ENCODE measurements at places on chromosomes 3 and 15.

- no peak for DNase-seq
These were observed 48.2 kb upstream of the FMN1 start for GRCh38 chr15:33242669-33243191.

DNA sequence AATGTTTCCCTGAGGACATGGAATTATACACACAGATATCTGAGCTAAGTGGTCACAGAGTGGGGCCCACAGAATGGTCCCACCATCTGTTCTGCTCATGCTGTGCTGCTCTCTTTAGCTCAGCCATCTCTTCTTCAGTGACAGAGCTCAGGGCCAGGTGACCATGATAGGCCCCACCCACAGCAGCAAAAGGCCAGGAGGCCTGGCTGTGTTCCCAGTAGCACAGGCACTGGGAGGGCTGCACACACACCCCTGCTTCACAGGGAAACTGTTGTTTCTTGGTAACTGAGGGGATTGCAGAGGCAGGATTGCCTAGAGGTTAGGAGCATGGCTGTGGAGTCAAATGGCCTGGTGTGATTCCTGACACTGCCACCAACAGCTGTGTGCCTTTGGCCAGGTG is 4.8 kb upstream of the FBXW12 start:
- DNase-seq, result no peak

- DNase-seq, result peak; percentile 23
These were observed 11.0 kb upstream of the PDCD6IP start for GRCh38 chr3:33787328-33788009.

DNA sequence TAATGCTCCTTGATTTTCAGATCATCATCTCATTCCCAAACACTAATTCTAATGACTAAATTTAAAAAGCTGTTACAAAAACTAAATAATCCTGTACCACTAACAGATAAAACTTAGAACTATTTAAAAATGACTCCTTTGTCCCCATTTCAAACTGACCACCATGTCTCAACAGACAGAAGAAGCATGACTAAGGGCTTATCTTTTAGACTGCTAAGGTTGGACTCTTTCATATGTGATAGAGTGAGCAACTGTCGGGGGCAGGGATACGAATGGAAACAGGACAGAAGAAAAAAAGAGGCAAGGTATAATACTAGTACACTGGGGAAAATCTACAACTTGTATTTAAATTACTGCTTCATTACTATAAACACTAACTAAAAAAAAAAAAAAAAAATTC is 23.3 kb downstream of the SNX4 start:
- DNase-seq, result no peak

GRCh38 chr3:123695731-123696640 is 111.1 kb upstream of the HACD2 start:
- DNase-seq, result no peak

DNA sequence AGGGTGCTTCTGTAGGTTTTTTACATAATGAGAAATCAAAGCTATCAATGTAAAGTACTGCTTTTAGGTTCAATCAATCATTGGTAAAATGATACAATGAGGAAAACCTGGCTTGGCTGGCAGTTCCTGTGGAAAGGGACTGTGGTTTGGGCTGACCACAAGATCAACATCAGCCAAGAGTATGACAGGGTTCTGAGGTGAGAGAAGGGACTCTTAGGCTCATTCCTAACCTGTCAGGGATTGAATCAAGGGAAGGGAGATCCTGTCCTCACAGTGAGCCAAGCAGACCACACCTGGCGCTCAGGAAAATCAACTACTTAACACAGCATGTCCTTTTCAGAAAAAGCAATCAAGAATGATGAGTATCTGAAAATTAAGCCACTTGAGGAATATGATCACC is 111.1 kb downstream of the MAGI1 start:
- no peak for DNase-seq

DNA sequence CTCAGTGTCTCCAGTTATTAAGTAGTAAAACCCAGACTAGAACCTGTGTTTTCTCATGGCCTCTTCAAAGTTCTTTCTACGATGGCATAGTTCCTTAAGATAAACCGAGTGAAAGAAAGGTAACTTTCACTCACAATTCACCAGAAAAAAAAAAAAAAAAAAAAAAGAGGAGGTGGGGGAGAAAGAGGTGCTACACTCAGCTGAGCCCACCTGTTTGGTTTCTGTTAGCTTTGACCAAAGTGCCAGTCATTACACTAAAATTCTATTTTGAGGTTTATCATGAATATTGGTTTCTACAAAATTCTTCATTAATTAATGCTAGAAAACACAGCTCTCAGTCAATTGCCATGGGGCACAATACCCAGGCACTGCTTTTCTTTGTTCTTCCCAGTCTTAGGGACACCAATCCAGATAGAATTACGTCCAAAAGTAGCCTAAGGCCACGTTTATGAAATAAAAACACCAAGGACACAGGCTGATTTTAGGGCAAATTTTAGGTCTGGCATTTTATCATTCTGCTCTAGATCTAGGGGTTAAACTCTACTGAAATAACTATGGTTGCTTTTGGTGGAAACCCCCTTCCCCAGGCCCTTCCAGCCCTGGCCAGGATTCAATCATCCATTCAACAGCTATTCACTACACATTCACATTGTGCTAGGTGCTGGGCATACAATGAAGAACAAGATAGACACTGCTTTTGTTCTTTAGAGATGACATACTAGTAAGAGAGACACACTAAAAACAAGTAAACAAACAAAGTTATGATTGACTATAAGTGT is 1097.8 kb downstream of the FHIT start:
- no peak for DNase-seq

- DNase-seq, result no peak
These were observed 43.8 kb downstream of the SPSB4 start for GRCh38 chr3:141094790-141095545.

GRCh38 chr3:157836022-157836421 is 270.2 kb downstream of the SHOX2 start:
- DNase-seq, result no peak

DNA sequence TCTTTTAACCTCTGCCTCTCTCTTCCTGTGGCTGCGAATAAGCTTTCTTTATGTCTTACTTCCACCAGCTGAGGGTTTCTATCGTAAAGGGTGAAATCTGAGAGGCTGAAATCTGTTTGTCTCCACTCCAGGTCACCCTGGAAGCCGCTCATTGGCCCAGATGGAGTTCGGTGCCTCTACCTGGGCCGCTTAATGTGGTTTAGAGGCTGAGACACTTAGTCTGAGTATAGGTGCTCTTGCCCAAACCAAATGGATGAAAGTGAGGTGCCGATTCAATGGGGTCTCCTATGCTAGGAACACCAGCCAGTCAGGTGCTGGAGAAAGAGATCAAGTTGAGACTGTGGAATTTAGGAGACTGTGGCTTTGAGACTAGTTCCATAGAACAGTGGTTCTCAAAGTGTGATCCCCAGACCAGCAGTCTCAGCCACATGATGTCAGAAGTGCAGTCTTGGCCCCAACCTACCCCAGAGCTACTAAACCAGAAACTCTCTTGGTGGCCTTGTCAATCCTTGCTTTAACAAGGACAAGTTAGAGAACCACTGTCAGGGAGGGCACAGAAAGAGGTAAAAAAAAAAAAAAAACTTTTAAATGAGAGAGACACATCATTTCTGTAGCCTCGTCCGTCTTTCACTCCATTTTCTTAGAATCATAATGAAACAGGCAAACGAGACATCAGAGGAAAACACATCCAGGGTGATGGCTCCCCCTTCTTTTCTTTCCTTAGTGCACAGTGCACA is 54.9 kb upstream of the CCR2 start:
- DNase-seq, result no peak

DNA sequence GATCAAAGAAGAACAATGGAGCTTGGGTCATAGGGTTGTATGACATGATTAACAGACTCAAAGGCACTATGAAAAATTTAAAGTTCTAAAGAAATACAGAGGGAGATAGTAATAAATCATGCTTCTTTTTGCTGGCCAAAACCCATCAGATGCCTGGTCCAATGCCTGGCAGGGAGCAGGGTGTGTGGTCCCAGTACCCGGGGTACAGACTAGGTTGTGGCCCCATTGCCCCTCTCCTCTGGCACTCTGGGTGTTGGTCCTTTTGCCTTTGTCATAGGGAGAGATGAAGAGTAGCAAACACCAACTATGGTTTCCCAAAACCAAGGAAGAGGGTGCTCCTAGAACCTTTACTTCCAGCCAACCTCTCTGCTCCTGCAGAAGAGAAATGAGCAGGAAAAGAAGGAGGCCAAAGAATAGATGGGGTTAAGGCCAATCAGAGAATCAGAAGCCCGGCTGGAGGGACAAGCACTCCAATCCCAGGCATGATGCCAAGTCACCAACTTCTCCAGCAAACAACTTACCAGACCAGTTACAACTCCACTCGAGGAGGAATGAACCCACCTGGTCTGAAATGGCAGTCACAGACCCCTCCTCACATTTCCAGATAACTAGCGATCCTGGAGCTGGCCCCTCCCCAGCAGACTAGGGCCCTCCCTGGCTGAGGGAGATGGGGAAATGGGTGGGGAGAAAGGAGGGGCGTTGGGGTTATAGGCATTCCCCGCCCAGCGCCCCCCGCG is 1.8 kb downstream of the IGDCC3 start:
- no peak for DNase-seq

- DNase-seq, result peak; percentile 18
These were observed 1.5 kb upstream of the RBM15B start for GRCh38 chr3:51389423-51390183.

DNA sequence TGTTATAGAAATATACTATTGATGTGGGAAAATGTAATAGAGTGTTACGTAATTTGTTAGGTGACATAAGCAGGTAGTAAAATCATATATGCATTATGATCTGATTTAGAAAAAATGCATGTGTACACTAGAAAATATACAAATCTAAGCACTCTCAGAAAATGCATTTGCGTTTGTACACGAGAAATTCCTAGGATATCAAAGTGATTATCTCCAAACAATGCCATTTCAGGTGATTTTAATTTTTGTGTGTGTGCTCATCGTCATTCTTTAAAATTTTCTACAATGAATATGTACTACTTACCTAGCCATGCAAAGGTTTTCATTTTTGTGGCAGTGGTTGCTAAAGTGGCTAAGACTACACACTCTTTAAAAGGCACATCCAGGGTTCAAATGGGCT is 140.8 kb upstream of the RAD18 start:
- DNase-seq, result no peak

- DNase-seq, result no peak
These were observed 854.1 kb downstream of the NAALADL2 start for GRCh38 chr3:175713268-175713667.

GRCh38 chr3:32447865-32448400 is 54.7 kb downstream of the CMTM6 start:
- no peak for DNase-seq

DNA sequence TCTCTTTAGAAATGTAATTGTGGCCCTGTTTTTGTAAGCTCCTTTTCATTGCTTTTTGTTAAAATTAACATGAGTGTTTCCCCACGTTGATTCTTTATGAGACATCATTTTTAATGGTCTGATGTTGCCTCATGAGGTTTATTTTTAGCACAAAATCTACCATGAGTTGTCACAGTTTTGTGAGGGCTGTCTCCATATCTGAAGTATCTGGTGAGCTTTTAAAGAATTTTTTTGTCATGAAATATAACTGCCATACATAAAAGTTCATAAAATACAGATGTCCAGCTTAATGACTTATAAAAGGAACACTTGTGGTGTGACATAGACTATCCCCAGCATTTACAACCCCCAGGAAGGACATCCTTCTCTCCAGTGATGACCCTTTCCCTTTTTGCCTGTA is 34.3 kb upstream of the CEMIP start:
- no peak for DNase-seq

- no peak for DNase-seq
These were observed 31.4 kb downstream of the NIPA2 start for GRCh38 chr15:22869856-22870255.

DNA sequence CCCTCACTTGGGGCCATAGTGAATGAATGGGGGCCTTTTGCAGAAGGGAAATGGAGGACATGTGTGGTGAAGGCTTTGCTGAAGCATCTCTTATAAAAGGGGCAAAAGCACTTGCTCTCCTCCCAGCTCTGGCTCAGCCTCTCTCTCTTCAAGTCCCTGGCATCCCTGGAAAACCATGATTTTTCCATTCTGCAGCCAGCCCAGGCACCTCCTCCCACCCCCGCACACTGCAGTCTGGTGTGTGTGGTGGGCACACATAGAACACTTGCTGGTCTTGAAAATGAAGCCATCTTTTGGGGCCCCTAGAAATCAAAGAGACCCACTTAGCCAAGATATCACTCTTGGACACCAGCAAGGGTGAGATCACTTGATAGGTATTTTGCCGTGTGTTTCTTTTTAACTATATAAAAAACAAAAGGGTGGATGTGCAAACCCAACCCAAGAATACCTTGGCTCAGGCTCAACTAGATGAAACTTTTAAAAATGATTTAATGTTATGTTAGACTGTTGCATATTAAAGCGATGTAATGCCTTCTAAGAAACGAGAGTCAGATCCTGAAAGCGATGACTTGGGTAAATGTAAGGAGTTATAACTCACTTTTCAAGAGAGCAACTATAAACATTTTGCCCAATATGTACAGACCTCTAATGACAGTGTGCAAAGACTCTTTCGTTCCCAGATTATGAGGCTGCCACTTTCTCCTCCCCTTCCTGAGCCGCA is 16.4 kb upstream of the ALDH1A3 start:
- no peak for DNase-seq

DNA sequence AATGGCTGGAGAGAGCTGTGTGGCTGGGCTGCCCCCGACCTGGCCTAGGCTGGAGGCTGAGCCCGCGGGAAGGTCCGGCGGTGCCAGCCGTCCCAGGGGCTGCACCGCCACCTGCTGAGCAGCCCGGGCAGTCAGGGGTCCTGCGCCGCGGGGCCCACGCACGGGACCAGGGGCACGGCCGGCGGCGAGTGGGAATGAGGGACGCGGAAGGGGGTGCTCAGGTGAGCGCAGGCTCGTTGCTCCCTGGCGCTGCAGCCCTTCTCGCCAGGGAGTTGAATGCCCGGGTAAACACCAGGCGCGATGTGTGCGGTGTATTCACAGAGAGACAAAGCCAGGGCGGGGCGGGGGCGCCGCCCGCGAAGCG is 666 bp upstream of the SEMA3F start:
- DNase-seq, result no peak

GRCh38 chr3:153099131-153099530 is 62.9 kb upstream of the RAP2B start:
- DNase-seq, result no peak

DNA sequence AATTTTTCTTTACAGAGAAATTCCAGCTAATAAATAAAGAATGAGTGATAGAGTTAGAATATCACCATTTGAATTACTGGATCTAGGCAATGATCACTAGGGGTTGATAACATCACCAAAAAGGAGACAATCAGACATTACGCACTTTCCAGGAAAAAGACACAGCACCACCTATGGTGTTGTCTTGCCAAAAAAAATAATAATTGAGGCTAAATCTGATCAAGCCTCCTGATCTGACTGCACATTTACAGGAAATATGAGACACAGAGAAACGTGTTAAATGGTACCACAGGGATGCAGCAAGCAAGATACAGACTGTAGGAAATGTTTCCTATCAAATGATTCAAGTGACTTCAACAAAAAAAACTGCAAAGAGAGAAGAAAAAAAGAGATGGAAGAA is 92.8 kb downstream of the EOMES start:
- no peak for DNase-seq

GRCh38 chr15:60590935-60591495 is 112.1 kb upstream of the ICE2 start:
- no peak for DNase-seq

- DNase-seq, result no peak
These were observed 49.7 kb upstream of the RBSN start for GRCh38 chr3:15148614-15149013.
